ENCODE measurements at places on chromosomes 6 and 20. TPM values are rescaled to one million over a fixed set of nuclear protein-coding genes. Genes with fewer than 3 reads are reported as not detected.

The DOK5 gene
- 12.7 TPM for total RNA-seq

GRCh38 chr6:20365456-20365855, 36.2 kb upstream of the E2F3 start:
- no peaks in the 10 kb centered on the region for H3K27me3 ChIP-seq
- no peak overlapping the region for H3K27ac ChIP-seq
- H3K4me1 ChIP-seq = no peaks in the 10 kb centered on the region
- no peak overlapping the region for H3K4me3 ChIP-seq
- DNase-seq = no peak
- H3K36me3 ChIP-seq = no peaks in the 10 kb centered on the region

DNA sequence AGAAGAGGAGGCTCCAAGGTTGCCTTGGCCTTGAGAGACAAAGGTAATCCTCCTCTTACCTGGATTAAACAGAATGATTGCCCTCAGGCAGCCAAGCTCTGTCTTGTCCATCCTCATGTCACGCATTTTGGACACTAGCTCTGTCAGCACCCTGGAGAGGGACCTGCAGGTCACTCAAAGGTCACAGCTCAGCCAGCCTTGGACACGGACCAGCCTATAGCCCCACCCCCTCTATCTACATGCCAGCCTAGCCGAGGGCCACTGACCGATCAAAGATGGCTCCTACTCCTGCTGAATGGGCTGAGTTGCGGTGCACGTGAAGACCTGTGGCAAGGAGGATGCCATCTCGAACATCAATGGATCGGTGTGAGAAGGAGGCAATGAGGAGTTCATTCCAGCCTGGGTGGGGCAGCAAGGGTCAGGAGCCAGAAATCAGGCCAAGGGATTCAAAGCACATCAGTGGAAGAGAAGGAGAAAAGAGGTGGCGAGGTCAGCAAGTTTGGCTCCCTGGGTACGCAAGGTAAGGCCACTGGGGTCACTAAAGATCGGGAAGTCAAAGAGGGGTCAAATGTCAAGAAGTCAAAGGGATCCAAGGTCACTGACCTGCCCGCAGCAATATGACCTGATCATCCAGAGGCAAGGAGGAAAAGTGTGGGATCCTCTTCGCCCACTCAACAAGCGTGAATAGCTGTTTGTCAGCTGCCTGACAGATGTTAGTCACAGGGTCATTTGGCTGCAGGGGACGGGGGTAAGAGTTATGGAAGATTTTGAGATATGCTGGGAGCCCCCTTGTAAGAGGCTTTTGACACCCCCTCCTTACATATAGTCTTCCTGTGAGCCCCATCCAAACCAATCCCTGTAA, 3.3 kb upstream of the COL11A2 start:
- DNase-seq = no peak
- no peak overlapping the region for H3K27ac ChIP-seq
- peaks cover 15% of the 10 kb centered on the region for H3K4me1 ChIP-seq
- peaks cover 34% of the 10 kb centered on the region for H3K36me3 ChIP-seq

- no peaks in the 10 kb centered on the region for H3K27me3 ChIP-seq
- no peaks in the 10 kb centered on the region for H3K36me3 ChIP-seq
- H3K27ac ChIP-seq = peak overlapping the region; percentile 66
- no peak for DNase-seq
These were observed 780 bp upstream of the TAF4 start for GRCh38 chr20:62066339-62066982.

The NUP43 gene
- 25.0 TPM for total RNA-seq

- no peak overlapping the region for H3K4me3 ChIP-seq
- no peak for DNase-seq
- H3K36me3 ChIP-seq = no peaks in the 10 kb centered on the region
- no peaks in the 10 kb centered on the region for H3K27me3 ChIP-seq
- no peak overlapping the region for H3K27ac ChIP-seq
These were observed 134.0 kb downstream of the QRSL1 start for GRCh38 chr6:106763361-106763760.

The LY6G6F gene
- not detected for total RNA-seq
